ENCODE measurements at places on chromosomes 2 and 18. TPM values are rescaled to one million over a fixed set of nuclear protein-coding genes. Genes with fewer than 3 reads are reported as not detected.

GRCh38 chr18:47882641-47883040 is 47.8 kb downstream of the SMAD2 start:
- DNase-seq, result no peak

- peak; percentile 62 for DNase-seq
Observed at GRCh38 chr2:74119912-74120825, 27.5 kb downstream of the BOLA3 start.

DNA sequence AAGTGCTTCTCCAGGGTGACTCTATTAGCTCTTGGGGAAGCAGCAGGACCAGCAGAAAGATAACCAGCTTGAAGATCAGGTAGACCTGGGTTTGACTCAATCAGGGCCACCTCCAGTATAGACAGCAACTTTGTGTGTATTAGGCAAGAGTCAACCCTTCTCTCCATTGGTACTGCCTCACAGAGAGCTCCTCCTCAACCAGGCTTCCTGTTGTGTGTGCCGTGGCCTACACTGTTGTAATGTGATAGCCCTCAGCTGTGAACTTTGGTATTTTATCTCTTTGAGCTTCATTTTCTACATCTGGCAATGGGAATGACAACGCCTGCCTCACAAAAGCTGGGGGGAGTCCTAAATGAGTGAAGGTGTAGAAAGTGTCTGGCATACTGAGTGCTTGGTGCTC is 17.0 kb upstream of the MAP3K20 start:
- no peak for DNase-seq

- DNase-seq, result no peak
Observed at GRCh38 chr18:39415471-39415870, 1849.9 kb upstream of the CELF4 start.

DNA sequence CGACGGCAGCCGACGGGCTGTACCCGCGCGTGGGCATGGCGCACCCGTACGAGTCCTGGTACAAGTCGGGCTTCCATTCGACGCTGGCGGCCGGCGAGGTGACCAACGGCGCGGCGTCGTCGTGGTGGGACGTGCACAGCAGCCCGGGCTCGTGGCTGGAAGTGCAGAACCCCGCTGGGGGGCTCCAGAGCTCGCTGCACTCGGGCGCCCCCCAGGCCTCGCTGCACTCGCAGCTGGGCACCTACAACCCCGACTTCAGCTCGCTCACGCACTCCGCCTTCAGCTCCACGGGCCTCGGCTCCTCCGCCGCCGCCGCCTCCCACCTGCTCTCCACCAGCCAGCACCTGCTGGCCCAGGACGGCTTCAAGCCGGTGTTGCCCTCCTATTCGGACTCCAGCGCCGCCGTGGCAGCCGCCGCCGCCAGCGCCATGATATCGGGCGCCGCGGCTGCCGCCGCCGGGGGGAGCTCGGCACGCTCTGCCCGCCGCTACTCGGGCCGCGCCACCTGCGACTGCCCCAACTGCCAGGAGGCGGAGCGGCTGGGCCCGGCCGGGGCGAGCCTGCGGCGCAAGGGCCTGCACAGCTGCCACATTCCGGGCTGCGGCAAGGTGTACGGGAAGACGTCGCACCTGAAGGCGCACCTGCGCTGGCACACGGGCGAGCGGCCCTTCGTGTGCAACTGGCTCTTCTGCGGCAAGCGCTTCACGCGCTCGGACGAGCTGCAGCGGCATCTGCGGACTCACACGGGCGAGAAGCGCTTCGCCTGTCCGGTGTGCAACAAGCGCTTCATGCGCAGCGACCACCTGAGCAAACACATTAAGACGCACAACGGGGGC is 2.0 kb downstream of the SP9 start:
- no peak for DNase-seq

DNA sequence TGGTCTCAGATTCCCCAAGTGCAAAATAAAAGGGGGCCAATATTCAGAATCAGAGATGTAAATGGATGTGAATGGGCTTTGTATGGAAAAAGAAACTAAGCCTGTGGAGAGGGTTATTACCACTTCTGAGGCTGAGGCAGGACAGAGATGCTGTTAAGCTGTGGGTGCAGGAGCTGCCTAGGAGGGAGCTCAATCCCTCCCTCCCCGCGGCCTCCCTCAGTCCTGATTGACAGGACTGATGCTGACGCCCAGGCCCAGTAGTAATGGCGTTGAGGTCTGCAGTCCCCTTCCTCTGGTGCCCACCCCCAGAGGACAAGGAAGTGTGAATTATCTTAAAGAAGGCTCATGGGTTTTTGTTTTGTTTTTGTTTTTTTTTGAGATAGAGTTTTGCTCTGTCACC is 40.4 kb downstream of the PSD4 start:
- no peak for DNase-seq

Gene ECEL1
- 0.41 TPM for polyA plus RNA-seq

All from muscle of back (tissue), 13 donors.